ENCODE measurements at places on chromosomes 3 and 15.

GRCh38 chr3:154779571-154779970 lies 300.5 kb upstream of the MME start:
- no peak for DNase-seq

- no peak for DNase-seq
These were observed 173.0 kb upstream of the ROBO2 start for GRCh38 chr3:76866729-76867408.

DNA sequence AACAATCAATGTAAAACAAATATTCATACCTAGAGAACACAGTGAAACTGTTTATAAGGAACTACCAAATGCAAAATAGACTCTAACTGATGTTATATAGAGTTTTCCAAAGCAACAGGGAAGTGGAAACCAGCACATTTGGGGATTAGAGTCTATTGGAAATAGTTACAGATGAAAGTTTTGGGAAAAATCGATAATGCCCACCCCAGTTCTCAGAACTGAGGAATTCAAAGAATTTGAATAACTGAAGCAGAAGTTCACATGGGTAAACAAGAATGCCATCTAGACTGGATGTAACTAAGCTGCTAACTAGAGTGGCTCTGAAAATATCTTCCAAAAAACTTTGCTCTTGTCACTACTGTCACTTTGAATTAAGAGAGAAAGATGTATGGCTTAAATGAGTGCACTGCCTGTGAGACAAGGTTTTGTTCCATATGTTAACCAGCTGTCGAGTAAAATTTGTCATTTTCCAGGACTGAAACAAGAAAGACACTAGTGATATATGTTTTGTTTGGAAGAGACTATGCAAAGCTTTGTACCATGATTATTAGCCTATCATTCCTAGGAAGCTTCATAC lies 9.2 kb upstream of the DENND4A start:
- DNase-seq: no peak

GRCh38 chr15:77034695-77035489 lies 36.0 kb downstream of the TSPAN3 start:
- peak; percentile 27 for DNase-seq

GRCh38 chr3:46664188-46664970 lies 29.1 kb downstream of the ALS2CL start:
- DNase-seq: no peak

GRCh38 chr3:20811631-20812030 lies 625.6 kb upstream of the SGO1 start:
- DNase-seq: no peak

DNA sequence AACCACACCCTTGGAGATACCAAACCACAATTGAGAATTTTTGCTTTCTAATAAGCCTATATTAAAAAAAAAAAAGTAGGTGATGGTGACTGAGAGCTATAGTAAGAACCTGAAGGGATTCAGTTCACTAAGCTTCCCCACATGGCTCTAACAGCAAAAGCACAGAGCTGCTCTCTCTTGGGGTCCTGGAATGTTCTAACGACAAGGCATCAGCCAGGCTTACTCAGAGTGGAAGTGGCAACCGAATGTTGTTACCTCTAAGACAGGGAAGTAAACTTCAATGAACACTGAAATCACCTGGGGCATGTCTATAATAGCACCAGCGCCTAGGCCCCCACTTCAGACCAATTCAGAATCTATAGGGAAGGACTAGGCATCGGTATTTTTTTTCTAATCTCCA lies 397.7 kb downstream of the MAGI1 start:
- no peak for DNase-seq

DNA sequence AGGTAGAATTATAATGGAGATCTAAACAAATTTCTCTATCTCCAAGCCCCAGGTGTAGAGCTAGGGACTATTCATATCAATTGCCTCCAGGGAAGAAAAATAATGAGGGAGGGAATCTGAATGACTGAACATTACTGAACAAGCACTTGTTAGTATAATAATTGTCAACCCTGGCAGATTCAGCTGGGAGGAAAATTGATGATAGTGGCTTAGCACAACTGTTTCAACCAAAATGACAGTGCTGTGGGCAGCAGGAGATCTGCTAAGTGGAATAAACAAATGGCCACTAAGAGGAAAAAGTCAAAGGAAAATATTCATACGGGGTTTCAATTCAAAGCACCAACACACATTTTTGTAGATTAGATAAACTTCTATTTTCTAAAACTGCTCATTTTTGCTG lies 294.9 kb upstream of the ZNF385D start:
- DNase-seq: no peak

DNA sequence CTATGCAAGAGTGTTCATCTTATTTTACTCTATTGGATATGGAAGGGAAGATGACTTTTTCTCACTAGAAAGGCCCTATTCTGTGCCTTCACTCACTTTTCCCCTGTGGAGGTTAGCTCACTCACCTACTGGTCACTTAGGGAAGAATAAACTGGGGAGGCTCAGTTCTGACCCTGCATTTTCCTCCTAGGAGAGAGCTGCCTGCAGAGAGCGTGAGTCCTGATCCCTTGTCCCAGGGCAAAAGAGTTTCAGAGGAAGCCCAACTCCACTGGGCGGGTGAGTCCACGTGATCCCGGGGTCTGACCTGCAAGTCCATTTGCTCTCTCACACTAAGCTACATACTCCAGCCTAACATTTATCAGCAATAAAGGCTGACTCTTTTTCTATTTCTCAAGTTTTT lies 8.4 kb downstream of the MORC1 start:
- no peak for DNase-seq
